ENCODE measurements at places on chromosomes 1 and 21.

DNA sequence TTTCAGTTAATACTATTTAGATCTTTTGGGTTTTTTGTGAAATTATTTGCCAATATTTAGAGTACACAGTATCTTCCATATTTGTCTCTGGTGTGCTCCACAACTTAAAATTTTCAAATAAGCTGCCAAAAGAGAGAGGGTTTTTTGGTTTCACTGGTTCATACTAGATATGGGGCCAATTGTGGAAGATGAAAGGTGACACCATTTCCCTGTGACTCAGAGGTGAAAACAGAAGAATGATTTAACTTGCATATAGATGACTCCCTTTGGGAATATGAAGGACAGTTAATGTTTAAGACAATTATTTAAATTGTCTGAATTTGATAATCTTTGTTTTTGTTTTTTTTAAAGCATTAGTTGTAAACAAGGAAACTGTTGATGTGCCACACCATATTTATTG is 37.5 kb downstream of the IVNS1ABP start:
- DNase-seq: no peak

GRCh38 chr1:3265835-3266805 is 188.3 kb upstream of the ARHGEF16 start:
- no peak for DNase-seq

DNA sequence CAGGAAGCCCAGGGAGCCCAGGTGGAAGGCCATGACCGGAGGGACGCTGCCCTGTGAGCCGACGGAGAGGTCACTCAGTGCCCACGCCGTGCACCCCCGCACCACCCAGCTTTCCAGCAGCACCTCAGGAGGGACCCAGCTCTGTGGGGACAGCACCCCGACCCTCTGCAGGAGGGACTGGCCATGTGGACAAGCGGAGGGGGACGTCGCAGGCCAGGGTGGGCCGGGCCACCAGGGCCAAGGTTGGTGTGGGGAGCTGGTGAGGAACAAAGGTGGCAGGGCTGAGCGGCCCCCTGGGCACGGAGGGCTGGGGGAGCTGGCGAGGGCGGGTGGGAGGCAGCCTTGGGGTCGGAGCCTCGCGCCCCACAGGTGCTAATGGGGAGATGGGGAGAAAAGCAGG is 22.8 kb downstream of the NADK start:
- DNase-seq: no peak

DNA sequence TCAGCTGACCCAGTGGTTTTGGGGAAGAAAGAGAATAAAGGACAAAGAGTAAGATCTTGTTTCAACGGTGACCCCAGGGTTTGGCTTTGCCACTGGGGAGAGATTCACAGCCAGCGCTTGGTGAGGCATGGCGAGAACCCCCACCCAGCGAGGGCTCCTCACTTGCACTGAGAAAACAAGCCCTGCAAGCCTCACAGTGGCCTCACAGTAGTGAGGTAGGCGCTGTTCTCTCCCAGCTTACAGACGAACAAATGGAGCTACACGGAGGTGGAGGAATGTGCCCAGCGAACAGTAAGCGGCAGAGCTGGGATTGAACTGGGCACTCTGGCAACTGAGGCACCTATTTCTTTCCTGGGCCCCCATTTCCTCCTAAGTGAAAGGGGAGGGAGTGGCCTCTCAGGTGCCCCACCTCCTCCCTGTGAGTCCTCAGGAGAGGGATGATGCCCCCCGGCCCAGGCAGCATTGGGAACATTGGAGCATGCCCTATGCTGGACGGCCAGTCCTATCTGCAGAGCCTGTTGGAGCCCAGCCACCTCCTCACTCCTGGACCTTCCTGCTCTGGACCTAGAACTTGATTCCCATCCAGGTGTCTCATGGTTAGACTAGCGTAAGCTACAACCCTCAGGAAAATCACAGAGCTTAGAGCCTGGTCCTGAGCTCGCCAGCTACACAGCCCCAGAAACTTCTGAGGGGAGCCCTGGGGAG is 73.4 kb upstream of the EDN2 start:
- no peak for DNase-seq

GRCh38 chr21:41396558-41397075 is 29.4 kb upstream of the MX1 start:
- no peak for DNase-seq

DNA sequence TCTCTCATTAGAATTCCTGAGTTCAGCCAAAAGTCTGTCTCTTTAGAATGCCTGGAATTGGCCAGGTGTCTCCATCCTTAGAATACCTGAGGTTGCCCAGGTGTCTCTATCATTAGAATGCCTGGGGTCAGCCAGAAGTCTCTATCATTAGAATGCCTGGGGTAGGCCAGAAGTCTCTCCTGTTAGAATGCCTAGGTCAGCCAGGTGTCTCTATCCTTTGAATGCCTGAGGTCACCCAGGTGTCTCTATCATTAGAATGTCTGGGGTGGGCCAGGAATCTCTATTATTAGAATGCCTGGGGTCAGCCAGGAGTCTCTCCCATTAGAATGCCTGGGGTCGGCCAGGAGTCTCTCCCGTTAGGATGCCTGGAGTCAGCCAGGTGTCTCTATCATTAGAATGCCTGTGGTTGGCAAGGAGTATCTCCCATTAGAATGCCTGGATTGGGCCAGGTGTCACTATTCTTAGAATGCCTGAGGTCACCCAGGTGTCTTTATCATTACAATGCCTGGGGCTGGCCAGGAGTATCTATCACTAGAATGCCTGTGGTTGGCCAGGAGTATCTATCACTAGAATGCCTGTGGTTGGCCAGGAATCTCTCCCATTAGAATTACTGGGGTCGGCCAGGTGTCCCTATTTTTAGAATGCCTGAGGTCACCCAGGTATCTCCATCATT is 43.0 kb downstream of the RNF187 start:
- no peak for DNase-seq

- DNase-seq: no peak
Measured at GRCh38 chr1:205837382-205837970, 12.5 kb downstream of the PM20D1 start.

DNA sequence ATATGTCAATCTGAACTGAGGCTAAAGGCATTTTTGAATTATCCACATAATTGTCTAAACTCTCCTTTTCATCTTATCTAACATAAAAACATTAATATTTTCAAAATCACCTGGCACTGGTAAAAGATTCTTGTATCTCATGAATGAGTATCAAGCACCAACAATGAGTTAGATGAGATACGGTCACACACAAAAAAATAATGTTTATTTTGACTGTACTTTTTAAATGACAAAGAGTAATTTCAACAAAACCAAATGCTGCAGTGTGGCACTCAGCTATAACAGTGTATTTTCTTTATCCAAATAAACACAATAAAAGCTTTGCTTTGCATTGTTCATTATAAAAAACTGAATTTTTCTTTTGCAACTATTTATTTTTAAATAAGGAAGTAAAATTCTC is 59.5 kb downstream of the EIF4G3 start:
- DNase-seq: no peak

DNA sequence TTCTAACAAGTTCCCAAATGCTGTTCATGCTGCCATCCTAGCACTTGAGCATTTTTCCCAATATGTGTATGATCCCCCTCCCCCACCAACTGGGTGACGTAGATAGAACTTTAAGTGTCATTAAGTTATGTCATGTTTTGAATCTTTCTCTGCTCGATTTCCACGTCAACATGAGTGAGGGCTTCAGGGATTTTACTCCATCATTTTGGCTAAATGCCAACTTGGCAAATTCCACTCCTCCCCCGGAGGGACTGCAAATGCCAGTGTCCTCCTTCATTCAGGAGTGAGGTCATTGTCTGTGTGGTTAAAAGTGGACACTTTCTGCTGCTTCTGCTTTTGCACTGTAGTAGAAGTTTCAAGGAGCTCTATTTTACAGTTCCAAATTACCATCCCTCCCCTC is 201.7 kb downstream of the FGGY start:
- no peak for DNase-seq

- DNase-seq: no peak
Measured at GRCh38 chr21:32604464-32604863, 7.7 kb downstream of the CFAP298 start.

- DNase-seq: no peak
Measured at GRCh38 chr1:211723273-211723672, 47.9 kb upstream of the NEK2 start.

DNA sequence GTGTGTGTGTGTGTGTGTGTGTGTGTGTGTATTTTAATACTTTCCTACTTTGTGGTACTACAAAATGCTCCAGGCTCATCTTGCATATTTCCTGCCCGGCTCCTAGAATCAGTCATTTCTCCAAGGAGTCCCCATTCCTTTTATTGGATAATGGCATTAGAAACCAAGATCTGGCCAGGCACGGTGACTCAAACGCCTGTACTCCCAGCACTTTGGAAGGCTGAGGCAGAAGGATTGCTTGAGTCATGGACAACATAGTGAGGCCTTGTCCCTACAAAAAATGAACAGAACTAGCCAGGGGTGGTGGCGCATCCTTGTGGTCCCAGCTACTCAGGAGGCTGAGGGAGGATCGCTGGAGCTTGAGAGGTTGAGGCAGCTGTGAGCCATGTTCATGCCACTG is 20.3 kb downstream of the EPB41 start:
- no peak for DNase-seq

DNA sequence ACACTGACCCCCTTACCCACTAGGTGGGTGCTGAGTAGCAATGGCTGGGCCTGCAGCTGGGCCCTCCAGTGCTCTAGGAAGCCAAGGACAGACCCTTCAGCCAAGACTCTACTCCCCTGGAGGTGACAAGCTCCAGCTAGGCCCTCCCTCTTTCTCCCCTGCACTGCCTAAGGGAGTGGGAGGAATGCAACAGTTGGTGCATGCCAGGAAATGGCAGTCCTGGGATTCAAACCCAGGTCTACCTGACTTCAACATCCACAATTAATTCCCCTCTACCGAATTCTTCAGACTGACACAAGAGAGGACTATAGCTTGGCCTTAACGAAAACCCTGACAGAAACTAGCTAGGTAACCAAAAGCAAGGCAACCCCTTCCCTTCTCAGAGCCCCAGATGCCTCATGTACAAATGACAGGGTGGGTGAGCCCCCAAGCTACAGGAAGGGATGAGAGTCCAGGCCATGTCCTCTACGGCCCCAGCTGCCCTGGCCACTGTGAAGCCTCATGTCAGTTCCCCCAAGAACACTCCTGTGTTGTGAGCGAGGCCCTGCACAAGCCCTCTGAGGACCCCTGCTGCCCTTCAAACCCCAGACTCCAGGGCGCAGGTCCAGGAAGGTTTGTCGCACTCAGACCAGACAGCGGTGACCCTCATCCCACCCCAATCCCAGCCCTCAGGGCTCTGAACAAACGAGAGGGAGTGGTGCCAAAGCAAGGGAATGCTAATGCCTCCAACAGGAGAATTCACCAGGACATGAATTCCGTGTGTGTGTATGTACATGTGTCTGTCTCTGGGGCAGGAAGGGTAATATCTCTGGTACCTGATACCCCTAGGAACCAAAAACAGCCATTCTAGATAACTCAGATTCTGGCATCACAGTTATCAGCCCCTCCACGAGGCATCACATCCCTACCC is 92.3 kb downstream of the MRPL37 start:
- no peak for DNase-seq

DNA sequence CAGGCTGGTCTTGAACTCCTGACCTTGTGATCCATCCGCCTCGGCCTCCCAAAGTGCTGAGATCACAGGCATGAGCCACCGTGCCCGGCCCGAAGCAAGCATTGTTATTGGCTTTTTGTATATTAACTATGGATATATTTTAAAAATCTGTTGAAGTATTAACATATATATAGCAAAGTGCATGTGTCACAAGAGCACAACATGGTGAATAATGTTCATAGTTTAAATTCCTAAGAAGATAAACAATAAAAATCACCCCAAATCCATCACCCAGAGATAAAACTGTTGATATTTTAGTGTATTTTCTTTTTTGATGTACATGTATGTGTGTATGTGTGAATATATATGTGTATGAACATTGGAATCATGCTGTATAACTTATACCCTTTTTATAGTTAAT is 9.1 kb upstream of the FOXE3 start:
- DNase-seq: no peak

Measured in C1 segment of cervical spinal cord (tissue), 14 donors.